Colonic mucosa (tissue), 4 donors: ENCODE measurements at places on chromosomes 7 and 10. TPM values are rescaled to one million over a fixed set of nuclear protein-coding genes. Genes with fewer than 3 reads are reported as not detected.

The PTPRN2 gene
- total RNA-seq, result 14.7 TPM

The DBNL gene
- 106 TPM for total RNA-seq

The VGF gene
- total RNA-seq, result 0.90 TPM

The SPACDR gene
- total RNA-seq, result 0.54 TPM

The CDK1 gene
- 53.8 TPM for total RNA-seq

The PEX1 gene
- 18.4 TPM for total RNA-seq

The WDR86 gene
- total RNA-seq, result not detected

The SEMA3A gene
- 14.2 TPM for total RNA-seq

The UPP1 gene
- total RNA-seq, result 41.9 TPM

The DYDC2 gene
- total RNA-seq, result 1.5 TPM

The SRGN gene
- total RNA-seq, result 57.8 TPM

The C7orf57 gene
- not detected for total RNA-seq

The ITPRID1 gene
- 0.48 TPM for total RNA-seq

The ST7 gene
- 10.6 TPM for total RNA-seq

- peak; percentile 71 for DNase-seq
- no peaks in the 10 kb centered on the region for H3K36me3 ChIP-seq
- peaks cover 10% of the 10 kb centered on the region for H3K4me1 ChIP-seq
- H3K27ac ChIP-seq, result peak overlapping the region; percentile 80
- H3K27me3 ChIP-seq, result no peaks in the 10 kb centered on the region
These were observed 67.7 kb downstream of the TACR2 start for GRCh38 chr10:69348816-69349541.

DNA sequence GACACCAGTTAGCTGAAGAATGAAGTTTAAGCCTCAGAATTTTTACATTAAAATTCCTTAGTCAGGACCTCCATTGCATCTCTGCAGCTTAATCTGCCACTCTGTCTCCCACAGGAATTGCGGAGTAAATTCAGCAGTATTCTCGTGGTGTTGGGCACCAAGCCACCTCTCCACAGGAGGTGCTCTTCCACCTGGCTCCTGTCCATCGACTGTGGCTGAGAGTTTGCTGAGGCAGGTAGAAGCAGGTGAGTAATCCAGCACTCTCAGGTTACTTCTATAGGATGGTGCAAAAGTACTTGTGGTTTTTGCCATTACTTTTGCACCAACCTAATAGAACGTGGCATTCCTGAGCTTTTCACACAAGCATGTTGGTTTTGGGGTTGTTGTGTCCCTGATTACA is 134.1 kb downstream of the GFRA1 start:
- no peak overlapping the region for H3K4me3 ChIP-seq
- no peaks in the 10 kb centered on the region for H3K4me1 ChIP-seq
- no peaks in the 10 kb centered on the region for H3K36me3 ChIP-seq
- no peaks in the 10 kb centered on the region for H3K27me3 ChIP-seq
- no peak for DNase-seq

DNA sequence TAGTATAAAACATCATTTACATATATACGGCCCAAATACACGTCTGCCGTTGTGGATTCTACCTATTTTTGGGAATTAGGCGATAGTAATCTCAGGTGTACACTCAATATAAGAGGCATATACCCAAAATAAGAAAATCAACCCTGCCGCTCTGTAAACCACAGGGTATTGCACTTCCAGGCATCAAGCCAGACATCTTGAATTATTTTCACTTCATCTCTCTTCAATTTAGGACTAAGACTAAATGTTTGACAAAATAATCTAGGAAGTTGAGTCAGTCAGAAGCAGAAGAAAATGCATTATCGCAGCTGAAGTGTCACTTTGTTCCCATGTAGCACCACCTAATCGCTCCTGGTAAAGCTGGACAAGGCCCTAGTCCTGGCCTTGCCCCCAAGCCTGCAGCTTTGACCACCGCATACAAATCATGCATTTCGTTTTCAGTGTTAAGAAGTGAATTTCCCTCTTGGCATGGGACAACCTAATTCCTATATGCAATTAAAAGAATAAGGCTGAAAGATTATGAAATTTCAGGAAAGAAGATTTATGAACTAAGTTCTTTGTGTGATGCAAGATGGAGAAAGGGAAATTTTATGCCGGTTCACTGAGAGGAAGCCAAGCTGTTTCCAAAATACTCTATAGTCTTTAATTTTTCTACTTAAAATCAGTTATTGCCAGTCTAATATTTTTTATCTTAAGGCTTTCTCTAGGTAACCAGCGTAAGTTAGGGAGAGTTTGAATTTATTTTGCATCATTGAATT is 26.0 kb downstream of the CABCOCO1 start:
- no peak overlapping the region for H3K27ac ChIP-seq
- no peaks in the 10 kb centered on the region for H3K36me3 ChIP-seq
- no peaks in the 10 kb centered on the region for H3K4me1 ChIP-seq
- no peak overlapping the region for H3K4me3 ChIP-seq
- DNase-seq, result no peak

DNA sequence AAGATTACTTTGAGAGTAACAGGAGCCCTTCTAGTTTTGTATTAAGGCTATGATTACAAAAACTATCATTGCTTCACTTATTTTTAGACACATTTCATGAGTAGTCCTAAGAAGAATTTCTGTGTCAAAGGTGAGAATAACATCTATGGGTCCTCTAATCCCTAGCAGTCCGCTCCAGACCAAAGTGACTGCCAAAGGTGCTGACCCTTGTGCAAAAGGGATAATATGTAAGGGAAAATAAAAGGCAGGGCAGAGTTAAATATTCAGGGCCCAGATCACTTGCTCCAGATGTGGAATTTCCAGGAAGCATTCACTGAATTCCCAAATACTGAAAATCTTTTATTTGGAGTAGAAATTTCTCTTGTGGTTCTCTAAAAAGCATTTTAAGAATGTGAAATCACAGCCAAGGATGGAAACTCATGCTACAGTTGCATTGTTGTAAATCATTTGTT is 29.3 kb downstream of the RHOBTB1 start:
- no peak overlapping the region for H3K27ac ChIP-seq
- no peaks in the 10 kb centered on the region for H3K27me3 ChIP-seq
- no peak overlapping the region for H3K4me3 ChIP-seq
- no peak for DNase-seq
- no peaks in the 10 kb centered on the region for H3K4me1 ChIP-seq

DNA sequence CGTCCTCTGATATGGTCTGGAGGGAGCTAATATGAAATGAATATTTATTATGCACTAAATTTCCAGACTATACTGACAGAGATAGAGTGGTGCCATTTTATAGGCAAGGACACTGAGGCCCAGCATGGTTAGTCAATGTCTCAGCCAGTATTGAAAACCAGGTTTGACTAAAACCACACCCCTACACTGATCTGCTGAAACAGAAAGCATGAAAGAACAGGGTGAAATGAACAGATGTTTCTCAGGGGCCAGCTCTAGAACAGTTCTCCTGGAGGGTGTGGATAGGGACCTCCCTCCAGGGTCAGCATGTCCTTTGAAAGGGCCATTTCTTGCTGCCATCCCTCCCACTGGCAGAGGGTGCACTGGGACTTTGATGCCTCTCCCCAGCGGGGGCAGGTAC is 700.5 kb downstream of the GRID1 start:
- no peak overlapping the region for H3K4me3 ChIP-seq
- no peaks in the 10 kb centered on the region for H3K36me3 ChIP-seq
- no peaks in the 10 kb centered on the region for H3K4me1 ChIP-seq
- DNase-seq, result no peak
- no peak overlapping the region for H3K27ac ChIP-seq

GRCh38 chr7:30965883-30966282 is 2.1 kb downstream of the GHRHR start:
- no peak for DNase-seq
- H3K27me3 ChIP-seq, result no peaks in the 10 kb centered on the region
- no peak overlapping the region for H3K27ac ChIP-seq
- no peaks in the 10 kb centered on the region for H3K36me3 ChIP-seq
- no peak overlapping the region for H3K4me3 ChIP-seq
- no peaks in the 10 kb centered on the region for H3K4me1 ChIP-seq

DNA sequence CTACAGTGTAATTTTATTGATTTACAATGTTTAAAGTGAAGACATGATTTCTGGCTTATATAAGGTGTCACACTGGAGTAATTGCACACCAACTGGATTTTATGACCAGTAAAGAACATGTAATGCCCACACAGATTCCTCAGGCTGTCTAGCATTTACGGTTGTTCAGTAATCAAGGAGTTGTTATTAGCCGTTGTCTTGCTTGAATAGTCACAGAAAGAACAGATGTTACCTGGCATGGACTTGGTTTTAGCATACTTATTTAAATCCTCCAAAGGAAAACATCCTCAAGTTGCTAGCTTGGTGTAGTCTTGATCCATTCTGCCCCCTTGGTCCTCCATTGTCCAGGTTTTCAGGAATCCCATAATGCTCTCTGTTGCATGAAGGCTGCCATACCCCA is 65.8 kb downstream of the POU6F2 start:
- H3K27ac ChIP-seq, result no peak overlapping the region
- H3K4me3 ChIP-seq, result no peak overlapping the region
- H3K4me1 ChIP-seq, result no peaks in the 10 kb centered on the region
- DNase-seq, result no peak
- no peaks in the 10 kb centered on the region for H3K36me3 ChIP-seq

DNA sequence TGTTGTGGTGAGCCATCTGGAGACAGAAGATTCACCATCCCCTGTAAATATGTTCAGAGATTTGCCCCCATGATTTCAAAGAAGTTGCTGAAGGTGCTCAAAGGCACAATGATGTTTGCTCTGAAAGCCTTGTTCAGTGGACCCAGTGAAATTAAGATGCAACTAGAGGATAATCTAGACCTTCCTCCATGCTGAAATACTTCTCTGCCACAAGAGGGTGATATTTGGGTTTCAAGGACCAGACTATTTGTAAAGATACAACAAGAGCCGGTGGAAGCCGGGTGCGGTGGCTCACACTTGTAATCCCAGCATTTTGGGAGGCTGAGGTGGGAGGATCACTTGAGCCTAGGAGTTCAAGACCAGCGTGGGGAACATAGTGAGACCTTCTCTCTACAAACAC is 13.5 kb upstream of the MSRB2 start:
- H3K36me3 ChIP-seq, result no peaks in the 10 kb centered on the region
- H3K27ac ChIP-seq, result no peak overlapping the region
- no peaks in the 10 kb centered on the region for H3K27me3 ChIP-seq

- DNase-seq, result no peak
- H3K4me1 ChIP-seq, result no peaks in the 10 kb centered on the region
- H3K36me3 ChIP-seq, result no peaks in the 10 kb centered on the region
- H3K27ac ChIP-seq, result no peak overlapping the region
- H3K4me3 ChIP-seq, result no peak overlapping the region
These were observed 14.8 kb downstream of the MBL2 start for GRCh38 chr10:52757773-52758172.

GRCh38 chr10:103982639-103983038 is 15.7 kb downstream of the SLK start:
- H3K27ac ChIP-seq, result no peak overlapping the region
- H3K36me3 ChIP-seq, result no peaks in the 10 kb centered on the region

- no peak within 1 kb of the TSS for H3K27ac ChIP-seq
- no peaks in the 10 kb centered on the region for H3K36me3 ChIP-seq
- no peak for DNase-seq
- H3K4me3 ChIP-seq, result no peak within 1 kb of the TSS
- H3K27me3 ChIP-seq, result peaks cover 38% of the 10 kb centered on the region
These were observed at the start of gene ADGRA1 for GRCh38 chr10:133087679-133088178. Gene ADGRA1, plus strand, starts transcription at chr10:133087924. Its CDS starts 986 bp downstream, at chr10:133088910.

DNA sequence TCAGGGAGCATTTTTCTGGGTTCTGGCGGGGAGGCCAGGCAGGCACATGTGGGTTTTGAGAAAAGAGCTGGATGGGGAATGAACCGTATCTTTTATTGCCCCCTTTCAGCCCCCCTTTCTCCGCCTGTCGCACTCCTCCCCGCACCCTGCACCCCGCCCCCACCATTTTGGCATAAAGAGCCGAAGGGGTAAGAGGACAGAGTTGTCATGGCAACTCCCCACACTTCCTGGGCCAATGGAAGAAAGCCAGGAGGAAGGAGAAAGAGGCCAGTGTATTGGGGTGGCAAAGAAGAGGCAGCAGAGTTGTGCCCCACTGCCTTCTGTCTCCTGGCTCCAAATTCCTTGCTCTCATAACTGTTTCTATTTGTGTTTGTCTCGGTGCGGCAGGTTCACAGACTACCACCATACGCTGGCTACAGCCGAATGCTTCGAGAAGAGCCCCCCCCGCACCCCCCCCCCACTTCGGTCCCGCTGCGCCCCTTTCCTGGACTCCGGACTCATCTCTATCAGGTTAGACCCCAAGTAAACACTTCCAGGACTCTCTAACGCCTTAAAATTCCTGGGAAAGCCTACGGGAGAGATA is 3.4 kb downstream of the KCNIP2 start:
- no peaks in the 10 kb centered on the region for H3K36me3 ChIP-seq
- peaks cover 10% of the 10 kb centered on the region for H3K4me1 ChIP-seq
- H3K27me3 ChIP-seq, result no peaks in the 10 kb centered on the region
- DNase-seq, result no peak
- H3K4me3 ChIP-seq, result peak overlapping the region; percentile 30

DNA sequence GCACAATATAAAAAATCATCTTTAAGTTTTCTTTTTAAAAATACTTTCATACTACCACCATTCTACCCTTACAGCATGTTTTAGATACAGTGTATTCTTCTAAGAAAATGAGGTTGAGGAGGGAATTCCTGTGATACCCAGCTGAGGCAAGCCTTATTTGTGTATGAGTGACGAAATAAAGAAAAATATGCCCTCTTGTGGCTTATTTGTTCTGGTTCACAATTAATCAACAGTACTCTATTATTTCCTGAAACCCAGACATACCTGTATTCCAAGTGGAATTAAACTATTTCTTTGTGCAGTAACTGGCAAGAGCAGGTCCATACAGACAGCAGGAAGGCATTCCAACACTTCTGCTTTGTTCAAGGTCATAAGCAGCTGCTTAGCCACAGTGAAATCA is 4.5 kb upstream of the SEMA3D start:
- no peak for DNase-seq
- no peaks in the 10 kb centered on the region for H3K4me1 ChIP-seq
- no peaks in the 10 kb centered on the region for H3K36me3 ChIP-seq

- no peak overlapping the region for H3K27ac ChIP-seq
- H3K4me1 ChIP-seq, result no peaks in the 10 kb centered on the region
- no peak overlapping the region for H3K4me3 ChIP-seq
- H3K36me3 ChIP-seq, result no peaks in the 10 kb centered on the region
- no peaks in the 10 kb centered on the region for H3K27me3 ChIP-seq
These were observed 2.1 kb upstream of the FOXP2 start for GRCh38 chr7:114412548-114412947.

- no peak for DNase-seq
- H3K36me3 ChIP-seq, result no peaks in the 10 kb centered on the region
- H3K4me1 ChIP-seq, result no peaks in the 10 kb centered on the region
- H3K4me3 ChIP-seq, result no peak overlapping the region
- no peaks in the 10 kb centered on the region for H3K27me3 ChIP-seq
These were observed 5.4 kb upstream of the HERPUD2 start for GRCh38 chr7:35700333-35700732.
